ENCODE measurements at places on chromosomes 3 and 15. TPM values are rescaled to one million over a fixed set of nuclear protein-coding genes. Genes with fewer than 3 reads are reported as not detected.
A peak's percentile ranks its signal among the peaks of the same experiment; 100 is the strongest.

PLA2G4E gene
- total RNA-seq, result not detected

UNC13C gene
- total RNA-seq, result not detected

DNA sequence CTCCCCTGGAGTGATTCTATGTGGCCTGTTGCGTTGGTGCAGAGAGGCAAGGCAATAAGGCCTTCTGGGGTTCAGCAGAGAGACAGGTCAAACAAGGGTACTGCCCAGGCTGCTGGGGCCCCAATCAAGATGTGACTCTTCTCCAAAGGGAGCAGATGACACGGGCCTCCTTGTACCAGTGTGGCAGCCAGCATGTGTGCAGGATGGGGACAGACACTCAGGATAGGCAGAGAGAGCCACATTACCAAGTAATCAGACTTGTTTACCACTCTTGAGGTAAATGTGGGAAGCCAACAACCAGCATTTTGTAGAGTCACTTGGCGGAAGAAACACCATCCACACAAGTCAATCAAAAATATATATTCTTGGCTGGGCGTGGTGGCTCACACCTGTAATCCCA is 95.3 kb upstream of the DLG1 start:
- no peaks in the 10 kb centered on the region for H3K4me1 ChIP-seq
- H3K27me3 ChIP-seq, result no peaks in the 10 kb centered on the region
- H3K27ac ChIP-seq, result no peak overlapping the region

DNA sequence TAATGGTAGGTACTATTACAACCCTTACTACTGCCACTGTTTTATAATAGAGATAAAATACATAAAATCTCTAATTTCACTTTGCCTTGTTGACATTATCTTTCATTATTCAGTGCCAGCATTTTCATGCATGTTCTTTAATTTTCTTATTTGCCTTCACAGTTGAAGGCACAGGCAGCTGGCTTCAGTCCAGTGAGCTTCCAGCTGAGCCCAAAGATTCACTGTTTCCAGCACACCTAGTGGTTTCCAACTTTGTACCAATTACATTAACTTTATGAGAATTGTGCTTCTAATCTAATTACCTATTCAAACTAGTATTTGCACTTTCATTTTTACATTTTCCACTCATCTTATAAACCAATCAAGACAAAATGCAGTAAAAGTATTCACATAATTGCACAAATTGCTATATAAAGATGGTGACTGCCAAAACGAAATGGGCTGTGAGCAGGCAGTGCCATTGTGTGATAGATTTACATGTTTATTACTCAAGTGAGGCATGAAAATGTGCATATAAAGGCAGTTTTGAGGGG is 228.3 kb downstream of the MFSD1 start:
- H3K27ac ChIP-seq, result no peak overlapping the region
- no peaks in the 10 kb centered on the region for H3K36me3 ChIP-seq
- H3K4me3 ChIP-seq, result no peak overlapping the region
- no peak for DNase-seq

- DNase-seq, result no peak
- H3K36me3 ChIP-seq, result no peaks in the 10 kb centered on the region
- H3K4me3 ChIP-seq, result no peak overlapping the region
Observed at GRCh38 chr3:58529516-58530353, 7.3 kb downstream of the ACOX2 start.

GRCh38 chr3:28328188-28329151 is 20.1 kb upstream of the ZCWPW2 start:
- DNase-seq, result no peak
- H3K27me3 ChIP-seq, result no peaks in the 10 kb centered on the region
- H3K36me3 ChIP-seq, result peaks cover 7% of the 10 kb centered on the region
- H3K4me1 ChIP-seq, result no peaks in the 10 kb centered on the region
- no peak overlapping the region for H3K4me3 ChIP-seq
- H3K27ac ChIP-seq, result no peak overlapping the region

DNA sequence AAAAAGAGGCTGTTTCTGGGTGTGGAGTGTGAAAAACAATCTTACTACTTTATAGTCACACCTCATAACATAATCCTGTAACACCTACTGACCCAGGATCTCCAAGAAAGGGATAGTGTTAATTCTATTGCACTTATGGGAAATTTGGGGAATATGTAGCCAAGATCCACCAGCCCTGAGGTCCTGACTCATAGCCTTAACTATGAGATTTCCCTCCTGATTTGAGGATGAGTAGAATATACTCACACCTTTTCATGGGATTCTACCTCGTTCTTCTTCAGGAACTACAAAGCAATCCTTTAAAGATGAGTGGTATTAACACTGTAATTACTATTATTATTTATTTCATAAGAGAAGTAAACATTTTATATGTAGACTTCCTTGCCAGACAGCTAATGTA is 315.2 kb downstream of the MECOM start:
- H3K36me3 ChIP-seq, result no peaks in the 10 kb centered on the region
- H3K4me1 ChIP-seq, result peaks cover 34% of the 10 kb centered on the region
- no peak overlapping the region for H3K4me3 ChIP-seq
- H3K27ac ChIP-seq, result no peak overlapping the region

DNA sequence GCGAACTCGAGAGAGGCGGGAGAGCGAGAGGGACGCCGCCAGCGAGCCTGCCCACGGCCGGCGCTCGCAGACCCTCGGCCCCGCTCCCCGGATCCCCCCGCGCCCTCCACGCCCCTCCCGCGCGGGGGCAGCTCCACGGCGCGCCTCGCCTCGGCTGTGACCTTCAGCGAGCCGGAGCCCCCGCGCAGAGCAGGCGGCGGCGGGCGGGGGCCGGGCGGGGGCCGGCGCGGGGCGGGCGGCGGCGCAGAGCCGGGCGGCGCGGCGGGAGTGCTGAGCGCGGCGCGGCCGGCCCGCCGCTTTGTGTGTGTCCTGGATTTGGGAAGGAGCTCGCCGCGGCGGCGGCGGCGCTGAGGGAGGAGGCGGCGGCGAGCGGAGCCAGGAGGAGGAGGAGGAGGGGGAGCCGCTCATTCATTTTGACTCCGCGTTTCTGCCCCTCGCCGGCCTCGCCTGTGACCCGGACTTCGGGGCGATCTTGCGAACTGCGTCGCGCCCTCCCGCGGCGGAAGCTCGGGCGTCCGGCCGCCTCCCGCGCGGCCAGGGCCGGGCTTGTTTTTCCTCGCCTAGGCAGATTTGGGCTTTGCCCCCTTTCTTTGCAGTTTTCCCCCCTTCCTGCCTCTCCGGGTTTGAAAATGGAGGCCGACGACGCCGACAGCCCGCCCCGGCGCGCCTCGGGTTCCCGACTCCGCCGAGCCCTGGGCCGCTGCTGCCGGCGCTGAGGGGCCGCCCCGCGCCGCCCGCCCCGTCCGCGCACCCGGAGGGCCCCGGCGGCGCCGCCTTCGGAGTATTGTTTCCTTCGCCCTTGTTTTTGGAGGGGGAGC is 524 bp downstream of the IGF1R start:
- H3K4me1 ChIP-seq, result peaks cover 26% of the 10 kb centered on the region
- H3K27me3 ChIP-seq, result no peaks in the 10 kb centered on the region
- peak overlapping the region; percentile 96 for H3K27ac ChIP-seq

DNA sequence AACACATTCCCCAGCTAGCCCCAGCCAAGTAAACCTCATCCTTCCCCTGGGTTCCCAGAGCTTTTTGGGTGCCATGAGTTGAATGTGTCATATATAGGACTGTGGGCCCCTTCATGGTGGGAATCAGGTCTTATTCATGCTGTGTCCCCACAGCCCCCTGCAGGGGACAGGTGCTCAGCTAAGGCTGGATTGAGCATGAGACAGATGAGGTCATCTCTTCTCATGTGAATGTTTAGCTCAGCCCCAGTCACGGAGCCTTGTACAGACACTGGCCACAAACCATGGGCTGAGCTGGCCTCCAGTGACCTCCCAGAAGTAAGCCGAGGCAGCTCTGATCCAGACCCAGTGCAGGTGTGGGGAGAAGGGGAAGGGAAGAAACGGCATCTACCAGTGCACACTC is 70.7 kb downstream of the C3orf70 start:
- no peak overlapping the region for H3K27ac ChIP-seq
- H3K4me1 ChIP-seq, result no peaks in the 10 kb centered on the region
- H3K27me3 ChIP-seq, result no peaks in the 10 kb centered on the region
- no peaks in the 10 kb centered on the region for H3K36me3 ChIP-seq

AMT gene
- total RNA-seq, result 27.7 TPM

DNA sequence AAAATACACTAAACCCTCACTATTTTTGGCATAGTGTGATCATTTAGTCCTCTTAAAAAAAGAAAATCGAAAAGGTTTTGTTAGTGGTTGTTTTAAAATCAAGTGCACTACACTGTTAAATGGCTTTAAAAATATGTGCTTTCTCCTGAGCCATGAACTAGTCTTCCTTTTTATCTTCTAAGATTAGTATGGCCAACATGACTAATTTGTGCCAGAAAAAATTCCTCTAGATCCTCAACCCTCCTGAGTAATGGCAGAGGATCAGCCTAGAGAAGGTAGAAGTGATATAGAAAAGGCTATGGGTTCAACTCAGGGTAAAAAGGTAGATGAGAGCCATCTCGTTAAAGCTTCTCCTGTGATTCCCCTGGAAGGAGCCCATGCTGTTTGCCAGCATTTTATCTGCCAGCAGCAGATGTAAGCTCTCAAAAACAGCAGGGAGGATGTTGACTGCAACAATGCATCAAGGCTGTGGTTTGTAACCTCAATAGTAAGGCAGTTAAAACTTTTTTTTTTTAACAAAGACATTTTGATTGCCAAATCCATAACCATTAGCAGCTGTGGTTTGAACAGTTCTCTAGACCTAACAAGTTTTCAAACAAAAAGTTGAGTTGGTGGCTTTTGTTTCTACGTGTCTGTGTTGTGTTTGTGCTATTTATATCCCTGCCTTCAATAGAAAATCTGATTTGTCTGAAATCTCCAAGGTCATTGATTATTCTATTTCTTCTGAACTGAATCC is 30.2 kb upstream of the ZNF609 start:
- no peaks in the 10 kb centered on the region for H3K4me1 ChIP-seq
- H3K4me3 ChIP-seq, result no peak overlapping the region
- peak; percentile 12 for DNase-seq
- no peak overlapping the region for H3K27ac ChIP-seq

DNA sequence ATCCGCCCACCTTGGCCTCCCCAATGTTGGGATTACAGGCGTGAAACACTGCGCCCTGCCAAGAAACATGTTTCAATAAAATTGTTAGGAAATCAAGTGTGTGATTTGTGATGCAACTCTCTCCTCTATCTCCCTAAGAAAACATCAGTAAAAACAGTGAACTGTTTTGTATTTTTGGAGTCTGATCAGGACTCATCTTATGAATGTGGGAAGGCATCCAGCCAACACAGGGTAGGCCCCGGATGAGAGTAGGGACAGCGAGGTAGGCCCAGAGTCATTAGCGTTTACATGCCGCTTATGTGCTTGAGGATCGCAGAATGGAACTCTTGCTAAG is 884 bp upstream of the GLYCTK start:
- peaks cover 74% of the 10 kb centered on the region for H3K4me1 ChIP-seq
- no peaks in the 10 kb centered on the region for H3K27me3 ChIP-seq
- no peak for DNase-seq

PRR20G gene
- total RNA-seq, result not detected

ADAMTS9 gene
- 27.2 TPM for total RNA-seq

GRCh38 chr3:100875239-100875638 is 118.0 kb downstream of the ABI3BP start:
- H3K4me1 ChIP-seq, result peaks cover 10% of the 10 kb centered on the region
- H3K27ac ChIP-seq, result no peak overlapping the region
- H3K36me3 ChIP-seq, result no peaks in the 10 kb centered on the region
- no peak overlapping the region for H3K4me3 ChIP-seq
- DNase-seq, result peak; percentile 88
- H3K27me3 ChIP-seq, result no peaks in the 10 kb centered on the region

UBA7 gene
- 39.2 TPM for total RNA-seq

DNA sequence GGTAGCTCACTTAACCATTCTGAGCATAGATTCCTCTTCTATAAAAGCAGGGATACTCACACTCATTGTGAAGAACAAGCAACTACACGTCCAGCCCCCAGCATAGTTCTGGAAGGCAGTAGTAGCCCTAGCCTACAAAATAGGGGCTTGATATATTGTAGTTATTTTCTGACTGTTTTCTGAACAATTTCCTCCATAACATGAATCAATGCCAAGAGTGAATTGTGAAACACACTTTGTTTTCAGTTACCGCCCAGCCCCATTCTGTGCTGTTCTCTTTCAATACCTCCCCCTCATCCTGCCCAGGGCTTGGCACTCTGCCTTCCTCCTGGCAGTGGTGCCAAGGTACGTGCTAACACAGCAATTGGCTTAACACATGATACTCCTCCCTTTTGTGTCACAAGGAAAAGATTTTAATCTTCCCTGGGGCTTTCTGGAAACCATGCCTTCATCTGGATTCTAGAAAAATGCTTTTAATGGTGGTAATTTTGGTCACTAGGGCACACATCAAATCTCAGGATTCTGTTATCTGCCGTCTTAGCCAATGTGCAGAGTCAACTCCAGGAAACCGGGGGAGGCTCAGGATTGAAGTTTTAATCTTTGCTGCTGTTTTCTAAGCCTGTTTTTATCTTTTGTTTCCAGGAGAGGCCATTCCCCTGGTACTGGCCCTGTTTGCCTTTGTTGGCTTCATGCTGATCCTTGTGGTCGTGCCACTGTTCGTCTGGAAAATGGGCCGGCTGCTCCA is 37.2 kb downstream of the IL20RB start:
- peak; percentile 92 for DNase-seq
- H3K27ac ChIP-seq, result peak overlapping the region; percentile 77
- no peaks in the 10 kb centered on the region for H3K36me3 ChIP-seq

DNA sequence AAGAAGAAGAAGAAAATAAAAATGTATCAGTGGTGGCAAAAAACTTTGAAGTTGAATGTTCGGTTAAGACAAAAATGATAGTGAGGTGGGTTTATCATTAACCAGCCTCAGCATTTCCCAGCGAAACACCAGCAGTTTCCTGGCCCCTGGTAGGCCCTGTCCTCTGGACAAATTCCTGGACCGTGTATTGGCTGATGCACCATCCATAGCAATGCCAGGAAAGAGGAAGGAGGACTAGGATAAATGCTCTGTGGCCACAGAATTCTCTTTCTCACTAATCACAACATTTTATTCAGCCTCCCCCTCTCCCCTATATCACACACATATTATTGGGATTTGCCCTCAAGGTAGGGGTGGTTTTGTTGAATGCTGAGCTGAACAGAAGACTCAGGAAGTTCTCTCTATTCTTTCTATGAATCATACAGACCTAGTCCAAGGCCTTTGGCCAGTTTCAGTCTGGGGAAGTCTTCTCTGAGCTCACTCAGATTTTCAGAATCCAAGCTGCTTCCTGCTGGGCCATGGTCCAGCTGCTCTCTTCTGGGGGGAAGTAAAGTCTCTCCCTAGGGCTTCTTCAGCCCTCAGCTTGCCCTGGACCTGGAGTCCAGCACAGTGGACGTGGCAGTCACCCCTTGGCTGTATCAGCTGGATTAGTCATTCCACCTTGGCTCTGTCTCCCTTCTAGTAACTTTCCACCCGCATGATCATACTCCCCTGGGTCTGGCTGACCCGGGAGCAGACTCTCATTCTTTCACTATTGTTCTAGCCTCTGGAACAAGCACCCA is 27.6 kb downstream of the SLC28A1 start:
- H3K36me3 ChIP-seq, result no peaks in the 10 kb centered on the region
- peak overlapping the region; percentile 91 for H3K27ac ChIP-seq
- no peaks in the 10 kb centered on the region for H3K27me3 ChIP-seq
- DNase-seq, result peak; percentile 85
- H3K4me1 ChIP-seq, result peaks cover 61% of the 10 kb centered on the region
- no peak overlapping the region for H3K4me3 ChIP-seq

Measured in body of pancreas (tissue), 4 donors.